Heart right ventricle (tissue), 16 donors: ENCODE measurements at places on chromosomes 6 and 20.

- DNase-seq = peak; percentile 27
Observed at GRCh38 chr20:40945754-40946450, 82.7 kb upstream of the TOP1 start.

GRCh38 chr20:19774135-19774933, 16.3 kb downstream of the RIN2 start:
- DNase-seq = no peak

GRCh38 chr20:24253321-24253720, 216.1 kb upstream of the SYNDIG1 start:
- no peak for DNase-seq

DNA sequence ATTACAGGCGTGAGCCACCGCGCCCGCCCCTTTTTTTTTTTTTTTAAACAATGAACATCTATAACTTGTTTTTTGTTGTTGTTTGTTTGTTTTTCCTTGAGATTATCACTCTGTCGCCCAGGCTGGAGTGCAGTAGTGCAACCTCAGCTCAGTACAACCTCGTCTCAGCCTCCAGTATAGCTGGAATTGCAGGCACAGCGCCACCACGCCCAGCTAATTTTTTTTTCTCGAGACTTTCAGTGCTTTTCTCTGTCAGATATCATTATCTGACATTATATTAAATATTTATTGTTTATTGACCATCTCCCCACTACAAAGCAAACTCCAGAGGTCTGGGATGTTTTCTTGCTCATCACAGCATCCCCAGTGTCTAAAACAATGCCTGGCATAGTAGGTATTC, 2.3 kb upstream of the DLK2 start:
- DNase-seq = no peak
